ENCODE measurements at places on chromosomes 5 and 9.
A peak's percentile ranks its signal among the peaks of the same experiment; 100 is the strongest.

- DNase-seq = no peak
Observed at GRCh38 chr5:135835766-135836165, 1.3 kb downstream of the SLC25A48 start.

- no peak for DNase-seq
Observed at GRCh38 chr5:141916522-141916921, 7.1 kb upstream of the DELE1 start.

DNA sequence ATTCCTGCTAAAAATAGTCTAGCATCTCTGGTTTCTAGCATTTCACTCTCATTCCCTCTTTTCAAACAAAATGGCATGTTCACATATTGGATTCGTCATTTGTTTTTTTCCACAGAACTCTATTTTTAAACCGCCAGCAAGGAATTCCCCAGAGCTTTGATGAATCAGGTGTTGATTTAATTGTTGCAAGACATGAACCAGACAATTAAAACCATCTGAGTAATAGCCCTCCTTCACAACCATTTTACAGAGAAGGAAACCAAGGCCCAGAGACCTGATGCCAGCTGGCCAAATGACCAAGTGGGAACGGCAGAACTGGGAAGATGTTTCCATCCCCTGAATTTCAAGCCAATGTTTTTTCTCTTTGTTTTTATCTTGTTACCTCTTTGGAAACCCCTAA is 167.0 kb downstream of the CAAP1 start:
- DNase-seq = no peak

GRCh38 chr5:159804121-159804520 is 112.2 kb upstream of the ADRA1B start:
- DNase-seq = no peak

GRCh38 chr5:158979749-158980521 is 119.8 kb downstream of the EBF1 start:
- peak; percentile 73 for DNase-seq

- no peak for DNase-seq
Observed at GRCh38 chr5:149961957-149962409, 1.4 kb downstream of the SLC26A2 start.

DNA sequence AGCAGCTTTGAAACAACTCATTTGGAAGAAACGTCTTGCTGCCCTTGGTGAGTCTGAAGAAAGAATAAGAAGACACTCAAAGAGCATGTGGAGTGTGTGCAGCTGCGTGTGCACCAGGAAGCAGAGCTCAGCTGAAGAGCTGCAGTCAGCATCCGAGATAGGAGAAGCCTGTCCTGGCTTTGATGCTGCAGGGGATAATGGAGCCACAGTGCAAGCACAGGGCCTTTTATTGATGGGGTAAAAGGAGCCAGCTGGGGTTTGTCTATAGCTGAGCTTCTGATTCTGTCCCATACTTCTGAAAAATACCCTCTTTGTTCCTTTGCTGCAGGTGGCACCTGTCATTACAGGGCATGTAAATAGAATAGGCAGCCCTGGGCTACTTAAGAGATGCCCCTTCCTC is 375.7 kb upstream of the ZNF462 start:
- peak; percentile 9 for DNase-seq

DNA sequence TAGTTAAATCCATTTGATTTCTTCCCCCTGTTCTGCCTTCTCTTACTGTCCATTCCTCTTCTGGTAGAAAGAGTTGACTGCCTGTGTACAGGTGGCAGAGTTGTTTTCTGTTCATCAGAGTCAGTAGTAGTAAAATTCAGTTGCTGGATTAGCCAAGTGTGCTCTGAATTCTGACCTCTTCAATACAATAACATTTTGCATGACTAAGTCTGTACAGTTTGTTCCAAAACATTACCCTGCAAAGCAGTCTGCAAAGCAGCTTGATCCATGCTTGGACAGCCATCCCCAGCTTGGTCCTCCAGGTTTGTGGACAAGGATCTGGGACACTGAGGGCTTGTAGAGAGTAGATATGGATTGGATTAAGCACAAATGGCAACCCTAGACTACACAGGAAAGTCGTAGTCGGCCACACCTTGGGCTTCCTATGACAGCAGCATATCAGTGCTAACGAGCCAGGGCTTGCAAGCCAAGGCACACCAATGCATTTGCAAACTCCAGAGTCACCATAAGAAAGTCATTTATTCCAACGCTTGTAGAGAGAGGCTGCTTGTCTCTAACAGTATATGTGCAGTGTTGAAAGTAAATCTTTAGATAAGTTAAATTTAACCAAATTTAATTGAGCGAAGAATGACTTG is 25.2 kb downstream of the IL12B start:
- DNase-seq = no peak

DNA sequence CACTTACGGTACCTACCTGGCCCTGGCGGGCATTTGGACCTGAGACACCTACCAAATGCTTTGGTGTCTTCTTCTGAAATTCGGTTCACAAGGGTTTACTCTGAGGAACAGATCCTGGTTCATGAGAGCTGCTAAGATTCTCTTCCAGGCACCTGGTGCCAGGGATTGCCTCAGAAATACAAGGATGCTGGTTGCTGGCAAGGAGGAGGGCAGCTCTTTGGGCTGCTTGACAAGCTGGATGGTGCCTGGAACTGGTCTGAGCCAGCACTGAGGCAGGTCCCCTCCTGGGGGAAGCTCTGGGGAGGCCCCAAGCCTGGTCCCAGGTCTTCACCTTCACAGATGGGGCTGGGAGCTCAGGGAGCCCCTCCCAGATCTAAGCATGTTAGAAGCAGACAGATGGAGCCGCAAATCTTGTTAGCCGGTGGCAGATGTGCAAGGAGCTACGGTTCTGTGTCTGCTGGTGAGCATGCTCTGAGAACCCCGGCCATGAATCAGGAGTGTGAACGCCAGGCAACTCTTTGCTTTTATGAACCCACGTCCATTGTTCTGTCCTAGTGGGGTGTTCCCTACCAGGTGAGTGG is 16.3 kb downstream of the FABP6 start:
- DNase-seq = no peak

- DNase-seq = peak; percentile 86
Observed at GRCh38 chr5:67268231-67269021, 71.8 kb upstream of the CD180 start.

DNA sequence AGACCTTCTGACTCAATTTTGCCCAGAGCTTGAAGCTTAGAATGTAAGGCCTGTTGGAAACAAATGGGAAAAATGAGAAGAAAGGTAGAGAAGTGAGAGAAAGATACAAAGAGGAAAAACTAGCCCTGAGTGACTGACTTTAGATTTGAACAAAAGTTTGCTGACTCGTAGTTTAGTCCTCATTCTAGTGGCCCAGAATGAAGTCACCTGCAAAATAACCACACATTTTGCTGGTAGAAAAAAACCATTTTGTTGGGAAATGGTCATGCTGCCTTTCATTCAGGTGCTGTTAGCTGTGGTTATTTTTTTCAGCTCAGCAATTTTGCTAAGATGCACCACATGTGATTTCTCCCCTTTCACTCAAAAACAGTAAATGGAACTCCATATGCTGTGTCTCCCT is 98.9 kb downstream of the MRPS27 start:
- DNase-seq = no peak

GRCh38 chr5:102700916-102701315 is 54.2 kb upstream of the PAM start:
- no peak for DNase-seq

DNA sequence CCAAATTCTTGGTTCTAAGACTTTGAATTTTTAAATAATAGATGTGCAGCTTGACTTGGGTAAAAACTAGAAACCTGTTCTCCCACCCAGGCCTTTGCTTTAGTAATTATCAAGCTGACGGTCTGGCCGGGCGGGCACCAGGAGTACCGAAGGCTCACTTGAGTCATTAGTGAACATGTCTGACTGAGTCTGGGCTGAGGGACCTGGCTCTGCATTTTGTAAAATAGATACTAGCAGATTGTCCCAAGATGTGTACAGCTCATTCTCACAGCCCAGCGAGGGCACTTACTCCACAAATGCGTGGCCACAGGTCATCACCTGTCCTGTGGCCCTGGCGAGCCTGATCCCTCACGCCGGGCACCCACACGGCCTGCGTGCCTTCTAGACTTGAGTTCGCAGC is 216.2 kb downstream of the FANCC start:
- no peak for DNase-seq

GRCh38 chr9:14140096-14140697 is 173.7 kb downstream of the NFIB start:
- no peak for DNase-seq

DNA sequence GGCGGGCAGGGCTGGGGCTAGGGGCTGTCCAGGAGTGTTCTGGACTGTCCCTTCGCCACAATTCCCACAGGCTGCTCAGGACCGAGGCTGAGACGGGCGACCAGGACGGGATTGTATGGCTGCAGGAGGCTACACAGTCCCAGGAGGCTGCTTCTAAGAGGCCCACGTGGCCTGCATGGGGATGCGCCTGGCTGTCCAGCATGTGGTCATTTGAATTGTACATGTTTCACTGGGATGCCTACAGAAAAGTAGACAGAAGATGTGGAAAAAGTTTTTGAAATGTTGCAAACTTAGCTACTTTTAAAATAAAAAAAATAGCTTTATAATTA is 32.6 kb upstream of the SPTLC1 start:
- no peak for DNase-seq

DNA sequence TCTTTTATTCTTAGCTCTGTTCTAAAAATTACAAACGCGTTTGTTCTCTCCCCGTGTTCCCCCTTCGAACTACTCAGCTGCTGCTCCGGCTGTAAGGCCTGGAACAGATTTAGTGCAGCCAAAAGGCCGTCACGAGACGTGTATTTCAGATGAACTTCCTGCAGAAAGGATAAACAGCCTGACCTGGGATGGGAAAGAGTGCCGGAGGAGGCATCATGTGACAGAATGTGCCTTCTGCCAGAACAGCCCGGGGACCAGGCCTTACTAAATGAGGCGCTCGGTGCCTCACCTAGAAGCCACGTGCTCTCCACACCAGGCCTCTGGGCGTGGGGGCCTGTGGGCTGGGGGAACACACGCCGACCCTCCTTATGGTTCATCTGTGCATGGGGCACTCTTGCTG is 94.7 kb downstream of the PPARGC1B start:
- no peak for DNase-seq

GRCh38 chr9:7176561-7176960 is 418.8 kb downstream of the KDM4C start:
- no peak for DNase-seq

GRCh38 chr9:134025606-134026541 is 593 bp downstream of the BRD3OS start:
- no peak for DNase-seq

DNA sequence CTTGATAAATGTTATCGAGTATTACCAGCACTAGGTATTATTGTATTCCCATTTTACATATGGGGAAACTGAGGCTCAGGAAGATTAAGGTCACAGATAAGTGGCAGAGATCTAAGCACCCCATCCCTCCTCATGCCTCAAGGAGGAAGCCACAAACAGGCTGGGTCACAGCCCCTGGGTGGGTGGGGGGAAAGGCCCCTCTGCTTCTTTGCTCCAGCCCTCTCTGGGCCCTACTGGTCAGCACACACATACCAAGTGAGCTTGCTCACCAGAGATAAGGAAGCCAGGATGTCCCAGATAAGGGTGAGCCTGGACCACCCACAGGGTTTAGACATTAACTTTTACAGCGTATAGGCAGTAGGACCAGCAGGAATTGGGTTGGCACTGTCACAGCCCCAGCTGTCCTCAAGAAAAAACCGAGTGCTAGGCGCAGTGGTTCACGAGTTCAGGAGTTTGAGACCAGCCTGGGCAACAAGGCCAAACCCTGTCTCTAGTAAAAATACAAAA is 45.3 kb downstream of the STK10 start:
- DNase-seq = no peak

DNA sequence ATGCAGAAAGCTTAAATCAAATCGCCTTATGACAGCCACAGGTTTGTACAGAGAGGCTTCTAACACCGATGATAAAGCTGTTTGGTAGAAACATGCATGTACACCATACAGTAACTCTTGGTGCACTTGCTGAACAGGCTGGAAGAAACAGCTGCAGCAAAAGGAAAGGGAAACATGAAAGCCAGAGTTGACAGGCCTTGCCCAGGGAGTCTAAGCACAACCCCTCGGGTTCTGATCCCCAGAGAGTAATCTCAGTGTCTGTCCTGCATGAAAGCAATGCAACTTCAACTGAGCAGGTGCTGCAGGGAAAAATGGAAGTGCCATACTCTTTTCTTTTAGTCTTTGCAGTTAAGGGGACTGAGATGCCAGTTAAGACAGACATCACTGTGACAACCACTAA is 419.9 kb downstream of the BNC2 start:
- no peak for DNase-seq

- no peak for DNase-seq
Observed at GRCh38 chr9:5631026-5631425, 2.1 kb downstream of the RIC1 start.

- no peak for DNase-seq
Observed at GRCh38 chr9:371349-371748, 156.7 kb downstream of the DOCK8 start.

- no peak for DNase-seq
Observed at GRCh38 chr5:36363744-36364143, 62.0 kb upstream of the RANBP3L start.

GRCh38 chr5:103849934-103850333 is 287.3 kb upstream of the NUDT12 start:
- DNase-seq = no peak

GRCh38 chr5:120457839-120458507 is 6.1 kb upstream of the PRR16 start:
- DNase-seq = peak; percentile 3

DNA sequence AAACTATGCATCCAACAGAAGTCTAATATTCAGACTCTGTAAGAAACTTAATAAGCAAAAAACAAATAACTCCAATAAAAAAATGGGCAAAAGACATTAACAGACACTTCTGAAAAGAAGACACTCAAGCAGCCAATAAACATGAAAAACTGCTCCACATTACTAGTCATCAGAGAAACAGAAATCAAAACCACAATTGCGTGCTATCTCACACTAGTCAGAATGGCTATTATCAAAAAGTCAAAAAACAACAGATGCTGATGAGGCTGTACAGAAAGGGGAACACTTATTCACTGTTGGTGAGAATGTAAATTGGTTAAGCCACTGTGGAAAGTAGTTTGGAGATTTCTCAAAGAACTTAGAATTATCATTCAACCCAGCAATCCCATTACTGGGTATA is 101.2 kb upstream of the TRIM32 start:
- no peak for DNase-seq

DNA sequence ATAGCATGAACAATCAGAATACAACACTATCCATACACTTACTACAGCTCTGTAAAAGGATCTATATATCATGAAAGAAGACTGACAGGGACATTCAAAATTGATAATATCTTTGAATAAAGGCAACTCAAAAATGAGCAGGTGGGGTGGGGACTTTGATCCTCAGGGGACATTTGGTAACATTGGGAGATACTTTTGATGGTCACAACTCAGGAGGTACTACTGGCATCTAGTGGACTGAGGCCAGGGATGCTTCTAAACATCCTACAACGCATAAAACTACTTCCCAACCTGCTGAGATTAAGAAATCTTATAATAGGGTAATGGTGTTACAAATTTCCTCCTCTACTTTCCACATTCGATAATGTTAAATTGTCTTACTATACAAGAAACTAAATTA is 243.9 kb downstream of the ARL15 start:
- no peak for DNase-seq
